Calu3 (cell line): ENCODE measurements at places on chromosomes 7 and 10. TPM values are rescaled to one million over a fixed set of nuclear protein-coding genes. Genes with fewer than 3 reads are reported as not detected.

Gene SPAM1
- not detected in 2 replicates for total RNA-seq

DNA sequence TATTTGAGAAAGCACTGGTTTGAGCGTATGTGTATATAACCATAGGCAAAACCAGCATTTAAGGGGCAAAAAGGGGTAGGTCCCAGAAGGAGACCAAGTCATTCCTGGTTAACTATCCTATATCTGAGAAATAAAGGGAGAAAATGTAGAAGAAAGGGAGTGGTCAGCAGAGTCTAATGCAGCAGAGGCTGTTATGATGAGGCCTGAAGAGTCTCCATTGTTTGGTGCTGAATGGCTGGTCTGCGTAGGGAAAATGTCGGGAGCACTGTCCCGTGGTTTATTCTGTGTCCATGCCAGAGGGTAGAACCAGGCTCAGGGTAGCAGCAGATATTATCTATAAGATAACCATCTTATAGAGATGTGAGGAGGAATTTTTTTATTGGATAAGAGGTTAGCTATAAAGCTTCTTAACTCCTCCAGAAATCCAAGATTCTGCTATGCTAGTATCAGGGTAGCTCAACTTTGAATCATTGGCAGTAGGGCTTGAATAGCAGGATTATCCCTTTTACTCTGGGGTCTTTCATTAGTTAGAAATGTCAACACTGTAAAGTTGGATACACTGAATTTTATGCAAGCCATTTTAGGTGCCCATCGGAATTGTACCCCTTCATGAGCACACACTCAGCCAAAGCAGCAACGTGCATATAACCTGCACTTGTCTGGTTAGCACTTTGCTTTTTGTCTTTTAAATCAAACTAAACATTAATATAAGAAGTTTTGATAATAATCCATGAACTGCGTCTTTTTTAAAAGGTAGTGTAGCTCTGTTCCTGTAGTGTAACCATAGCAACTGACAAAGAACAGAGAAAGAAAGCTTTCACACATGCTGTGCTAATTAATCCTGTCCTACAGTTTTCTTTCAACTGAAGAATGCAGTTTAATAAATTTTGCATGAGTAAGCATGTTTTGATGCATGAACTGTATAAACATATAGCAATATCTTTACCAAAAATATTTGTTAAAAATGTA lies 312.0 kb upstream of the FZD1 start:
- no peaks in the 10 kb centered on the region for H3K36me3 ChIP-seq
- H3K4me1 ChIP-seq: peaks cover 7% of the 10 kb centered on the region
- H3K27me3 ChIP-seq: no peaks in the 10 kb centered on the region

- H3K4me1 ChIP-seq: no peaks in the 10 kb centered on the region
- no peaks in the 10 kb centered on the region for H3K36me3 ChIP-seq
- no peak for DNase-seq
- H3K27me3 ChIP-seq: no peaks in the 10 kb centered on the region
Observed at GRCh38 chr7:157559596-157560257, 222.9 kb downstream of the DNAJB6 start.

Gene ABCB1
- total RNA-seq: 5.7 and 15.8 TPM in 2 replicates

DNA sequence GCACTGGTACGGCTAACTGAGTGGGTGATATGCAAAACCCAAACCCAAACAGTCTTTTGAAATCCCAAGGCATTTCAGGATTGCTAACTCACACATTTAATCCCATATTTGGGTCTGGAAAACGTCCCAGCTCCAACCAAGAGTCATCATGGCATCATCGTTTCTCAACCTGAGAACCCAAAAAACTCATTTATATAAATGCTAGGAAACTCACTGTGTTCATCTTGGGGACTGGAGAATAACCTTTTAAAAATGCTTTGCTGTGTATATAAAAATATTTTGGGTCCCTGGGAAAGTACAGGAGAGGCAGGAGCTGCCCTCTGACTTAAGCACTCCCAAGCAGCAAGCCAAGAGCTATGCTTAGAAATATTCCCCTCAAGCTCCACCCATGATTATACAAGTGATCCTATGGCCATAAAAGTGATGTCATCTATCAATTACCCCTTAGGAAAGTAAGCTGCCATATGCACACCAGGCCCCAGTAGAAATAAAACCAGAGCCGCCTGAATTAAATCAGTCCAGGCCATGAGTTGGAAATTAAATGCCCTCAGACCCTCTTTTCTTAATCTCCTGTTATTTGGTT lies 352.1 kb downstream of the FRMD4A start:
- peaks cover 19% of the 10 kb centered on the region for H3K27me3 ChIP-seq
- no peak overlapping the region for H3K27ac ChIP-seq

DNA sequence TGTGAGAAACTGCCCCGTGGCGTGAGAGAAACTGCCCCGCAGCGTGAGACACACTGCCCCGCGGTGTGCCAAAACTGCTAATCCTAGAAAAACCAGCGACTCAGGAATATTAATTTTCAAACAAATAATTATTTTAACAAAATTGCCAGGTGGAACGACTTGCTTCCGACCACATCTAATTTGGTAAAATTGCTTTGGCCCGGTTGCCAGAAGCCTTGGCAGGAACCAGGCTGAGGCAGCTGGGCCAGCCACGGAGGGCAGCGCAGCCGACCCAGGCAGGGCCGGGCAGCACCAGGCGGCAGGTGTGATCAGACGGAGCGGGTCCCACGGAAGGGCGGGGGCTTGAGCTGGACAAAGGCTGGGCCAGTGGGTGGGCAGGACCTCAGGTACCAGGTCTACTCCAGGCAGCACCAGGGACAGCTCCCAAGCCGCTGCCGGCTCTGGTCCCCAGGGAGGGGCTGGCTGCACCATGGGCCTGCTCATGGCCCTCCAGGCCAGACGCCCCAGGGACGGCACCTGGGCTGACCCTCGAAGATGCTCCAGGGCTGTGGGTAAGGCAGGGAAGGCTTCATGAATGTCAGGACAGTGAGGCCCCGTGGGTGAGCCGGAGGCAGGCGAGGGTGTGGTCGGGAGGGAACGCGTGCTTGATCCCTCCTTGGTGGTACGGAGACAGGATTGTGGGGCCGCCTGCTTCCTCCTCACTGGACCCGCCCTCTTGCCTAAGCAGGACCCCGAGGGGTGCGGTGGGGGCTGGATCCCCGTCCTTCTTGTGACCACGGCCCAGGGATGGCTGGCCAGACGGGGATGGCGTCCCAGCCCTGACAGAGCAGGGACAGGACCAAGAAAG lies 7.7 kb upstream of the ADGRA1 start:
- no peak overlapping the region for H3K27ac ChIP-seq
- peaks cover 18% of the 10 kb centered on the region for H3K27me3 ChIP-seq
- no peaks in the 10 kb centered on the region for H3K36me3 ChIP-seq
- H3K4me1 ChIP-seq: no peaks in the 10 kb centered on the region
- no peak overlapping the region for H3K4me3 ChIP-seq

DNA sequence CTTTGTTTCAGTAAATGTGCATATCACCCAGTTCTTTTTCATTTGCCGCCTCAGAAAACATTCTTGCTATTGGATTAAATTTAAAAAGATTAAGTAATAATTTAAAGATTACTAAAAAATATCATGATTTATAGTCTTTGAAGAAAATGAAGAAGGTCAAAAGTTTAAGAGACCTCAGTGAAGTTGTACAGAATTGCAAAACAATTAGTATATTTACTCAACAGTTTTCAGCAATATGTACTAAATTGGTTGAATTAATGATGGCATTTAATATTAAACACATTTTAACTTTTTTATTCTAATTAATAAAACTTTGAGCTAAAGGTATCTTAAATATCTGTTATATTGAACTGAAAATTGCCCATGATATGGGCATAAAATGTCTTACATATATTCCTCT lies 49.9 kb upstream of the KLF6 start:
- DNase-seq: no peak
- no peak overlapping the region for H3K4me3 ChIP-seq
- H3K27ac ChIP-seq: no peak overlapping the region
- no peaks in the 10 kb centered on the region for H3K27me3 ChIP-seq
- peaks cover 12% of the 10 kb centered on the region for H3K4me1 ChIP-seq

DNA sequence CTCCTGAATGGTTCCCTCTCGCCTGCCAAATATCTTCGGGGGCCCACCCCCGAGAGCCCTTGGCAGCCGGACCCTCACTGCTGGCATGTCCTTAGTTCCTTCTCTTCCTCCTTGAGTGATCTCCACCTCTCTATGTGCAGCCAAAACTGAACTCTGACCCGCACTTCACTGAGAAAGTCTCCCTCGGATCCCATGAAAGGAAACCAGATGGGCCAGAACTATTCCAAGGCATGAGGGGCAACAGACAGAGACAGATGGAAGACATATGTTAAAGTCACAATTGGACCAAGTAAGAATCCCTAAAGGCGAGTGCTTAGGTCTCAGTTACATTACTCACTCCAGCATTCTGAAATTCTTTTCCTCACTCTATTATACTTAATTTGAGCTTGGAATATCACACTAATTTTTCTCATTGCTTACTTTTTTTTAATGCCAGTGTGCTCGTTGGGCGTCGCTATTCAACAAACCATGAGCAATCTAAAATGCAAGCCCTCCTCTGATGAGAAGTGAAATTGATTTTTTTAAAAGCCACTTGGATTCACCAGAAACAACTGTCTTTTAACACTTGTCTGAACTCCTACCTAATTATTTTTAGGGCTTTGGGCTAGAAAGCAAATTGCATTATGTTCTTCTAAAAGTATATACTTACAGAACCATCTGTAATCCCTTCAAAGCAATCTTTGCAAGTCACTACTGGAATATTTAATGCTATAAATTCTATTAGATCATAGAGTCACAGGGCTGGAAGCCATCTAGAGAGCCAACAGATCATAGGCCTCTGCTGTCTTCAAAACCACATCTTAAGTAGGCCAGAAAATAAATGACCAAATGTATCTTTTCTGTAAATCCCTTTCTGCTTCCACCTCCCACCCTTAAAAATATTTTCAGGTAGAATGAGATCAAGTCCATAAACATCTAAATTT lies 43.3 kb upstream of the EZH2 start:
- no peaks in the 10 kb centered on the region for H3K27me3 ChIP-seq
- no peak overlapping the region for H3K27ac ChIP-seq
- H3K4me3 ChIP-seq: no peak overlapping the region
- H3K36me3 ChIP-seq: no peaks in the 10 kb centered on the region

DNA sequence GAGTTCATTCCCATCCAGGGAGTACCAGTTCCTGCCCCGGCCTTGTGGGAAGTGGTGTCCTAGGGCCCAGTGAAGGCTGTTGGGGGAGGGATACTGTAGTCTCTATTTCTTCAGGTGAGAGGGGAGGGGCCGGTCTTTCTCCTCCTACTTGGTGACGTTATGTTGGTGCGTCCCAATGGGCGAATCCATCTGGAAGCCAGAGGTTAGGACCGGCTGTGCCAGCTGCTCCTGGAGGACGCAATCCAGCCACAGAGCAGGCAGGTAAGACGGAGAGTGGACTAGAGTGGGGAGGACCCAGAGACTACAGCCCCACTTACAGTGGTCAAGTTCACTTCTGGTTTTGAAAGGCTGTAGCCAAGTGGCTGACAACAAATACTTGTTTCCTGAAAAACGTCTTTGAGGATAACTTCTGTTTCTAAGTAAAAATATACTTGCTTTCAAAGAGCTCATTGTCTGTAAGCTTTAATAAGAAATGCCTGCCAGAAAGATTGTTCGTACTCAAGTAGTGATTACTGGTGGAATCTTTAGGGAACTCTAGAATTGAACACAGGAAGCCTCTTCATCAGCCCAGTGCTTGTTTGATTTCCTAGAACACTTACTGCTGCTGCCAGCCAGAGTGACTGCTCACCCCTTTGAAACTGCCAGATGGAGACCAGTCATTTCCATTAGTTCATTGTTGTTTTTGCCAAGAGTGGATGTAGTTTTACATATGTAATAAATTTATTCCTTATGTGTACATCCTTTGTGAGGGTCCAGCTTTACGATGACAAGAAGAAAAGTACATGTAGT lies 25.4 kb downstream of the RBM33 start:
- peaks cover 13% of the 10 kb centered on the region for H3K4me1 ChIP-seq
- H3K36me3 ChIP-seq: peaks cover 6% of the 10 kb centered on the region
- DNase-seq: no peak
- H3K4me3 ChIP-seq: no peak overlapping the region
- no peak overlapping the region for H3K27ac ChIP-seq

GRCh38 chr7:7521259-7521658 lies 14.4 kb downstream of the COL28A1 start:
- DNase-seq: no peak
- no peak overlapping the region for H3K4me3 ChIP-seq
- H3K4me1 ChIP-seq: peaks cover 46% of the 10 kb centered on the region
- no peak overlapping the region for H3K27ac ChIP-seq
- H3K36me3 ChIP-seq: no peaks in the 10 kb centered on the region
